ENCODE measurements at places on chromosomes 16 and 17.

- DNase-seq: no peak
Measured at GRCh38 chr17:78677303-78678221, 100.4 kb upstream of the DNAH17 start.

- no peak for DNase-seq
Measured at GRCh38 chr16:85605051-85605911, 7.8 kb upstream of the GSE1 start.

DNA sequence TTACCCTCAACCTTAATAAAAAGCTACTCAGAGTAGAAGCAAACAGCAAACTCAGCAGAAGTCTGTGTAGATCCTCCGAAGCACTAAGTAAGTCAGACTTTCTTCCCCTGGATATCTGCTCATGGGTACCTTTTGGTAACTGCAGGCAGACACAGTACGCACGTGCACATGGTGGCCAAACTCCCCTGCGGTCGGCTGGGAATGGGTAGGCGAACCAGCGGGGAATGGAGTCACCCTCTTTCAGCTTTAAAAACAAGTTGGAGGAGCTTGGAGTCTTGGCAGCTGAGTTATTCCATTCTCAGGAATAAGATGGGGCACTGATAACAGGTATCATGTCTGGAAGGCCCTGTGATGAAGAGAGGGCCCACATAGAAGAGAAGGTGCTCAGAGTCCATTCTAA, 16.3 kb downstream of the CYB561 start:
- DNase-seq: no peak

DNA sequence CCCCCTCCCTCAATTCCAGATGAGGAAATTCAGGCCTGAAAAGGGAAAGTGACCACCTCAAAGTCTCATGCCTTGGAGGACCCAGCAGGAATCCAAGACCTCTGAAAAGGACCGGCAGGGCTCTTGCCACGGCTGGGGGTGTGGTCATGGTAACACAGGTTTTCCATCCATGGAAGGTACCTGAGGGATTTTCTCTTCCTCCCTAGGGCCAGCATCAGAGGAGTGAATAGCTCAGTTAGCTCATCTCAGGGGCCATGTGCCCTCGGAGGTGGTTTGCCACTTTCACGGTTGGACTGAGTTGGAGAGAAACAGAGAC, 1.3 kb downstream of the CIITA start:
- DNase-seq: no peak

GRCh38 chr17:60327134-60327900, 64.6 kb downstream of the USP32 start:
- no peak for DNase-seq

DNA sequence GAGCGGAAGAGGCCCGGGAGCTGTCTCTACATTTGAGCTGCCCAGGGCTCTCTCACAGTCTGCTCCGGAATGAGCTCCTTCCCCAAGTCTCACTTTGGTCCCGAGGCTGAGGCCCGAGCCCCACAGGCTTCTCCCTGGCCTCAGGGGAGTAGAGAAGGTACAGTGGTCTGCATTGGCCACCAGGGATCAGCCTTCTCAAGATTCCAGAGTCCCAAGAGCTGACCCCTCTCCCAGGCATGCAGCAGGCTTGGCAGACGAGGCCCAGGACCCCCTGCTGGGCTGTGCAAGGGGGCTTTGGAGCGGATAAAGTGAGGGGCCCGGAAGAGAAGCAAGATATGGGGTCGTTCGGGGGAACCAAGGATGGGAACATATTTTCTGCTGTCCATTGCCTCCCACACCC, 3.1 kb downstream of the PRSS27 start:
- DNase-seq: no peak

GRCh38 chr16:87982581-87983041, 31.4 kb downstream of the BANP start:
- DNase-seq: no peak

GRCh38 chr17:48439110-48439850, 9.3 kb upstream of the SKAP1 start:
- no peak for DNase-seq

GRCh38 chr16:64952177-64952576, 169.7 kb downstream of the CDH11 start:
- peak; percentile 77 for DNase-seq

DNA sequence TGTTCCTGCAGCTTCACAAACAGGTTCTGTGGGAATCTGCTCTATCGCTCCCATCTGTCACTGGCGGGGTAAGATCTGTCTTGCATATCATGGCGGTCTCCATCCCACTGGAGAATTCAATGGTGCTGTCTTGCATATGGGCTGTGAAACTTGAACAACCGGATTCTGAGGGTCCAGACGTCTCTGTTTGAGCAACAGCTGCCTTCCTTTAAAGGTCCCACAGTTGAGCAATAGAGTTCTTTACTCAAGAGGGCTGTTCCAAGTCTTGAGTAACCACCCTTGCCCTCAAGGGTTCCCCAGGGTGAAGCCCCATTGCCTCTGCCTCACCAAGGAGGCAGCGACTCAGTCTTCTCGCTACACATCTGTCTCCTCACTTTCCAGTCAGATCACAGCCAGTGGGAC, 50.8 kb downstream of the ZFHX3 start:
- DNase-seq: no peak

DNA sequence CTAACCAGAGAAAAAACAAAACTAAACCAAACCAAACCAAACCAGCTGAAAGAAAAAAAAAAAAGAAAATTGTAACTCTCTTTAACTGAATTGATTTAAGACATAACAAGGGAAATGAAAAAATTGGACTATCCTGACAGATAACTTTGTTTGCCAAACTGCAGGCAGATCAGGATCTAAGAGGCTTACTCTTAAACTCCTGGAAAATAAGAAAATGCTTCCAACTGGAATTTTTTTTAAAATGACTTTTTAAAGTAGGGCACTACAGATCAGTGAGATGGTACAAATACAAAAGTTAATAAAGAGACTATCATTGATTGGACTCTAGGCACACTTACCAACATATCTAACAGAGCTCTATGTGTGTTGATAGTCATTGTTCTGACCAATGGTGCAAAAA, 125.5 kb upstream of the KCNJ16 start:
- DNase-seq: no peak

DNA sequence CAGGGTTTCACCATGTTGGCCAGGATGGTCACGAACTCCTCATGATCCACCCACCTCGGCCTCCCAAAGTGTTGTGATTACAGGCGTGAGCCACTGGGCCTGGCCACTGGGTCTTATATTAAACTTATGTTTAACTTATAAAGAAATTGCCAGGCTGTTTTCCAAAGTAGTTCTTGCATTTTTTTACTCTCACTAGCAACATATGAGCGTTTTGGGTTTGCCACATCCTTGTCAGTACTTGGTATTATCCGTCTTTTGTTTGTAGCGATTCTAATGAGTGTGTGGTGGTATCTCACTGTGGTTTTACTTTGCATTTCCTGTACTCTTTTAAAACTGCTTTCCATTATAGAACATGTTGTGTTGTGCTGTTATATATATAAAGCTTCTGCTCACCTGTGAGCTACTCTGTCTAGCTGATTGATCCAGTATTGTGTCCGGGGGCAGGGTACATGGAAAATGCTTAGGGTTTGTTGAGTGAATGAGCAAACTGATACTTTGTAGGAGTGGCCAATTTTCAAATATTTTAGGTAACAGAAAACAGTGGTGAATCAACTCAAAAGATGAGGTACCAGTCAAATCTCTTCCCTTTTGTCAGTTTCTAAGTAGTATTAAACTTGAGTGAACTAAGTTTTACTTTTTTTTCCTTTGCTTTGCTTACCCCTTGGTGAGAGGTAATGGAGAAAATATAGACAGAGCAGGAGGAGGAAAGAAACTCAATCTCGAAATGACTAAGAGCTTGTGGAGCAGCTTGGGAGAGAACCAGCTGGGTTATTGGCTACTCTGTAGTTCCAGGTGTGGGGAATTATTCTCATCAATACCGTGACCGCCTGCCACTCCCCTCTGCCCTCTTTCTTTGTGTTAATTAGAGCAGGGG, 75.8 kb downstream of the PITPNC1 start:
- no peak for DNase-seq

DNA sequence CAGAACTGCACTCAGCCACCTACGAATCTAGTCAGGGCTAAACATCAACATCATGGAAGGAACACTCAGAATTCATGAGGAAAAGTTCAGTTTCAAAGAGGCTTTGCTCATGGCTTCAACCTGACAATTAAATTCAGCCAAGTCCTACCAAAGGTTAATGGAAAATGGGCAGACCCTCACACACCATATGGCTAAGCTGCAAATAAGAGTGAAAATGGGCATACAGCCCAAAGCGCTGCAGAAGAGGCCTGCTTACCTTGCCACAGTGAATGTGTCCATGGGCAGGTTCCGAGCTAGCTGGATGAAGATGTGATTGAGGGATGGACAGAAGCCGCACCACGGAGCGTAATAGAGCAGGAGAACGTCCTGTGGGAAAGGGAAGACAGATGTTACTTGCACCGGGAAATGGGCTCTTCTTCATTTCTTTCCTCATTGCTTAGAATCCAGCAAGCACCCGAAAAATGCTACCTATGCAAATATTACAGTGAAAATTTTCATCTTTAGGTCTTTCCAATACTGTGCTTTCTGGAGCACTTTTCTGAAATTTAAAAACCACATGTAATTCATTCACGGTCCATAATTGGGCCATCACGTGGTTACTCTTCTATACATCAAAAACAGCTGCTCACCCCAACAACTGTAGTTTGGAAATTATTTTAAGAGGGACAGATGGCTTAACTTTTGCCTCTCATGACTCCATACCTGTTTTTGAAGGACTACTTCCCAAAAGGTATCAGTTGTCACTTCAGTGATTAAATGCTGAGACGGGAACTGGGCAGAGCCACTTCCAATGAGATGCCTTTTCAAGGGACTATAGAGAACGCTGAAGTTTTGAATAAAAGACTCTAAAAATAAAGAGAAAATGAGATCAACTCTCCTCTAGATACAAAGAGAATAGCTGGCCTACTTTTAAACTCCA, 19.6 kb downstream of the SNN start:
- no peak for DNase-seq

- no peak for DNase-seq
Measured at GRCh38 chr16:71552698-71553503, 24.0 kb downstream of the TAT start.
